GM12878 (cell line): ENCODE measurements at places on chromosomes 1 and 21. TPM values are rescaled to one million over a fixed set of nuclear protein-coding genes. Genes with fewer than 3 reads are reported as not detected.

Gene OR2T33
- not detected in 2 replicates for polyA plus RNA-seq

Gene FABP3
- polyA plus RNA-seq, result 0.95 TPM in 1 of 2 replicates, not detected in the other

Gene ADAM15
- polyA plus RNA-seq, result 13.7 and 18.7 TPM in 2 replicates

Gene ANKRD65
- polyA plus RNA-seq, result 1.4 and 2.8 TPM in 2 replicates

Gene WNT3A
- polyA plus RNA-seq, result not detected in 2 replicates

Gene TFB2M
- polyA plus RNA-seq, result 51.7 and 52.2 TPM in 2 replicates

Gene FMO2
- not detected in 2 replicates for polyA plus RNA-seq

Gene TRIM17
- polyA plus RNA-seq, result 0.16 and 0.23 TPM in 2 replicates

Gene GBP5
- 0.37 and 1.0 TPM in 2 replicates for polyA plus RNA-seq

Gene SOX13
- not detected in 2 replicates for polyA plus RNA-seq

Gene C1orf141
- not detected in 2 replicates for polyA plus RNA-seq

Gene SPATA21
- 0.19 and 0.33 TPM in 2 replicates for polyA plus RNA-seq
